Pulmonary artery endothelial cell (primary cell): ENCODE measurements at places on chromosomes 11 and 22. TPM values are rescaled to one million over a fixed set of nuclear protein-coding genes. Genes with fewer than 3 reads are reported as not detected.

RFPL1 gene
- not detected in 2 replicates for total RNA-seq

PTPRCAP gene
- 0.14 and 0.40 TPM in 2 replicates for total RNA-seq

FAT3 gene
- total RNA-seq: under 0.01 TPM in 1 of 2 replicates, not detected in the other

PAX6 gene
- 0.07 TPM in 1 of 2 replicates, not detected in the other for total RNA-seq

DNA sequence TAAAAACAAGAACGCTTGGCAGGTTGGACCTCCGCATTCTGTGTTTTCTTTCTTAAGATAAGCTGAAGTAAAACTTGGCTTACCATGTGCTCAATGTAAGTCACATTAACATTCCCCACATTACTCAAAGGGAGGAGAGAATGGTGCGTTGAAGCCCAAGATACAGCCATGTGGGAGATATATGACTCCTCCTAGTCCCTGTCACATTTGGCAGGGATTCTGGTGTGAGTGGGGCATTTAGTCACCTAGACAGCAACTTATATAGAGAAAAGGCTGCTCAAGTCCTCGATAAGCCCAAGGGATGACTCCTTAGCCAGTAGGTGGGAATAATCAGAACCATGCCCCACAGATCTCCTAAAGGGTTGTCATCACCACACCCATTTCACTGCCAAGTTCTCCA lies 4.6 kb downstream of the PRSS23 start:
- DNase-seq: no peak

GRCh38 chr11:96124155-96124554 lies 200.2 kb upstream of the MTMR2 start:
- no peak for DNase-seq

DNA sequence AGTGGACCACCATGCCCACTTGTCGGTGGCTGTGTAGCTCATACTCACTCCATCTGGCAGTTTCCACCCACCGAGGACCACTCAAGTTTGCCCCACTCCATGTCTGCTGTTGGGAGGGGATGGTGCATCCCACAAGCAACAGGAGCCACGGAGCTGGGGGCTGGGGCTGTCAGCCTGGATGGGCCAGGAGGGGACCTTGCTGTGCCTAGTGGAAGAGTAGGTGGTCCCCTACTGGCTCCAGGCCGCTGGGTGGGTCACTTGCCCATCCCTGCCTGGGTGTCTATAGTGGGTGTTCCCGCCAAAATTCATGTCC lies 57.0 kb downstream of the SMIM38 start:
- no peak for DNase-seq

- DNase-seq: no peak
Measured at GRCh38 chr11:130120045-130120444, 39.5 kb upstream of the ST14 start.

- DNase-seq: no peak
Measured at GRCh38 chr11:117887431-117888138, 11.1 kb upstream of the FXYD6 start.

DNA sequence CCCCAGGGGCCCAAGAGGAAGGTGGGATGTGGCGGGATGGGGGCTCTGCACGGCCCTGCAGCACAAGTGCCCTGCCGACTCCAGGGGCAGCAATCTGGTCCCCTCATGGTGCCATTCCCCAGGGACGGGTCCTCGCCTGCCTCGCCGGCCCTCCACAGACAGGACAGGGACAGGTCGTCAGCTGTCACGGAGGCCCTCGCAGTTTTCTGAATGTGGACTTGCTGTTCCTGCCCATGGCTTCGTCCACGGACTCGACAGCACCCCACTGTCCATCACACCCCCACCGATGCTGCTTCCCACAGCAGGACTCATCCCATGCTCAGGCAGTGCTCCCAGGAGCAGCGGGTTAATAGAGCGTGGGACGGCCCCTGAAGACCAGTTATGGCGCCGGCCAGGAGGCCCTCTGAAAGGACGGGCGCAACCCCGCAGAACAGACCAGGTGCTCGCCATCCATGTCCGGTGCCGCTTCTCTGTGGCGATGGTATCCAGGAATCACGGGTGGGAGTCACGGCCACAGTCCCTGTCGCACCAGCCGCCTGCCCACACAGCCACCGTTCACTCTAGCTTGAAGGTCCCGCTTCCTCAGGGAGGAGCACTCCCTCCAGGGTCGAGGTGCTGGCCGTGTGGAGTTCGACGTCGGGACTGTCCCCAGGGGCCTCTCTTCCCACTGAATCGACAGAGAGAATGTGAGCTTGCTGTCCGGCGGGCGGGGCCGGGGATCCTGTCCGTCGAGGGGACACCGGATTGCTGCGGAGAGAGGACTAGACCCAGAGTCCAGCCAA lies 18.5 kb upstream of the MUC2 start:
- DNase-seq: no peak

- peak; percentile 39 for DNase-seq
Measured at GRCh38 chr22:39431821-39432251, 25.0 kb upstream of the MGAT3 start.

- DNase-seq: no peak
Measured at GRCh38 chr11:64206457-64207255, at the start of gene FERMT3. FERMT3 (plus strand) TSS chr11:64206721; CDS start chr11:64207365, 644 bp downstream.

DNA sequence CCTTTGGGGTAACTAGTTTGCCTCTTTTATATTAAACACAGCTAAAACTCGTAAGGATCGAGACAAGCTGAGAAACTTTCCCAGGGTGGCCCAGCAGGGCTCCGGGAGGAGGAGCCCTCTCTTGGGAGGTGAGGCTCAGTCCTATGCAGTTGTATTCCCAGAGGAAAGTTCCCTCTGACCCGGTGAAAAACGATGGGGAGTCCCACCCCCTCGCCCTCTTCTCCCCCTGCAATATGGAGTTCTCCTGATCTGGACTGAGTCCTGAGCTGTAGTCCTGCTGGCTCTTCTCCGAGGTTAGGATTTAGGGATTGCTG lies 1.3 kb downstream of the NTM start:
- DNase-seq: no peak

DNA sequence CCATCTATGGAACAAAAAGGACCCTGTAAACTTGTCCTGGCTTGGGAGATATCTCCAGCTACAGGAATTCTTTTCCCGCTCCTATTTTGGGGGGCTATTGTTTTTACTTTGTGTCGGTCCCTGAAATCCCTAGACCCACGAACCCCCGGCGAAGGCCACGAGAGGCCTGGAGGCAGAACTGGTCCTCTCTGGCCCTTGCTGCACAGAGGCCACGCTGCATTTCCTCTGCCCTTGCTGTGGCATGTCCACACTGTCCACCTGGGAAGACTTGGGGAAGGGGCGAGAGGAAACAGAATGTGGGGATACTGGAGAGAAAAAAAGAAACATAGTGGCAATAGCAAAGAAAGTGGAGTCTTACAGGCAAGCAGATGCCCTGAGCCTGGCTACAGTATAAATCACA lies 2.3 kb upstream of the ANO1 start:
- no peak for DNase-seq

DNA sequence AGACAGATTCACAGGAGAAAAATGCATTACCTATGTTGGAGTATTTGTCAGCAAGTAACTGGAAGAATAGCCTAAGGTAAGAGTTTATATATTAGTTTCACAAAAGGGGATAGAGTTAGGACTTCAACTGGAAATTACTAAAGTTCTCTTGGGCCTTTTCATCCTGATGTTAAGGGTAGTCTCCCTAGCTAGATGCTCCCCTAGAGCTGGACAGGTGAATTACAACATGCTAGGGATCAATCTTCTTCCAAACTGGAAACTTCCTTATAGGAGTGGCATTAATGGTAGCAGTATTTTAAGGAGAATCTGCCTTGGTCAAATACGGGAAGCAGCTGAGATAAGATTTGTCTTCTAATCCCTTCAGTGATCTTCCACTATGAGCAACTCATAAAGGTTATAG lies 632.8 kb upstream of the RAG2 start:
- no peak for DNase-seq

GRCh38 chr11:83205608-83206185 lies 12.2 kb downstream of the ANKRD42 start:
- no peak for DNase-seq
